ENCODE measurements at places on chromosomes 3 and 15. TPM values are rescaled to one million over a fixed set of nuclear protein-coding genes. Genes with fewer than 3 reads are reported as not detected.

GNAT1 gene
- not detected for total RNA-seq

GOLGA6L9 gene
- total RNA-seq, result 1.3 TPM

STX19 gene
- not detected for total RNA-seq

IGF2BP2 gene
- 42.4 TPM for total RNA-seq

PXK gene
- 21.9 TPM for total RNA-seq

ADAMTSL3 gene
- 3.9 TPM for total RNA-seq

UROC1 gene
- total RNA-seq, result not detected

NOX5 gene
- total RNA-seq, result 0.18 TPM

CCDC39 gene
- total RNA-seq, result not detected

MFSD1 gene
- 65.6 TPM for total RNA-seq

Data from cardiac atrium fibroblast (primary cell).